ENCODE measurements at places on chromosomes 13 and 19. TPM values are rescaled to one million over a fixed set of nuclear protein-coding genes. Genes with fewer than 3 reads are reported as not detected.

Gene LENG8
- 12.4 TPM for total RNA-seq

Gene YJEFN3
- 0.37 TPM for total RNA-seq

Gene HRC
- 7.2 TPM for total RNA-seq

Gene ATP4A
- total RNA-seq, result not detected

Gene HSPB6
- total RNA-seq, result not detected
